ENCODE measurements at places on chromosomes 3 and 15.

DNA sequence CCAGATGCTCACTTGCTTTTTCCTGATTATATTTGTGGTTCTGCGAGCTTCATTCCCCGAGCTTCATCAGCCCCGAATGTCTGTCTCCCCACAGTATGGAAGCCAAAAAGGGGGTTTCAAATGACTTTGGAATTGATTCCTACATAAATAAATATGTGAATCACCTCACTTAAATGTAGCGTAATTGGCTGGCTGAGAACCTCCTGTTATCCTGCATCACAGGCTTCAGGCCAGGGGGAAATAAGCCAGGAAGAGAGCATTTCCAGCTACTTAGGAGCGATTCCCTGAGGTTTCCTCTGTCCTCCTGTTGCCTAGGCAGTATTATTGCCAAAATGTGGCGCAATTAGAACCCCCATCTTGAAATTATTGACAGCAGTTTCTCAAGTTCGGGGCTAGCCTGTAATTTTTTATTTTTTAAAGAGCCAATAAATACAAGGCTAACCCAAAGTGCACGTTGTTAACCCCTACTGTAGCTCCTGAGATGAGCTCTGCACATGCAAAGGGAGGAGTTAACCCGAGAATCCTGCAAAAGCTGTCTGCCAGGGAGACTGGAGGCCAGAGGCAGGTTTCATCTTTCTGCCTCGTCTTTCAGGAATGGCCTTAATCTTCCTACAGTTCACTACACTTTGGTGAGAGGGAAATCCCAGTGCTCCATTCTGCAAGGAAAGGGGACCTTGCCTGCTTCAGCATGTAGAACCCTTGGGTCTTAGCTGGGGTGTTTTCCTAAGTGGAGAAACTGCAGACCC lies 148.2 kb downstream of the ADAMTS9 start:
- no peak for DNase-seq

GRCh38 chr3:42491881-42492507 lies 10.4 kb upstream of the VIPR1 start:
- DNase-seq: no peak

- peak; percentile 8 for DNase-seq
Measured at GRCh38 chr15:85625166-85625830, 169.4 kb downstream of the KLHL25 start.

- no peak for DNase-seq
Measured at GRCh38 chr3:99850608-99851007, 32.9 kb downstream of the CMSS1 start.

GRCh38 chr15:29208352-29208751 lies 61.3 kb downstream of the NSMCE3 start:
- DNase-seq: no peak

DNA sequence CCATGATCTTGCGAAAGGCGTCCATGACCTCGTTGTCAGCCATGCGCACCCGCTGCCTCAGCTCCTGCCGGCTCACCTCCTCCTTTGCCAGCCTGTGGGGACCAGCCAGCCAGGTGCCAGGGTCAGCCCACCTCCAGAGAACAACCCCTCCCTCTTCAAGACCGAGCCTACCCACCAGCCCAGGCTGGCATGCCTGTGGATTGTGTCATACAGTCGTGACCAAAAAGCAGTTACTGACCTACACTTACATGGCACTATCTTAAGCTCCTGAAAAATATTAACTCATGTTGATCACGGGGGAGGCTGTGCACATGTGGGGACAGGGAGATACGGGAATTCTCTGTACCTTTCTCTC lies 10.7 kb upstream of the CAMK1 start:
- DNase-seq: no peak

GRCh38 chr3:78154521-78155186 lies 1114.8 kb downstream of the ROBO2 start:
- DNase-seq: no peak

- DNase-seq: no peak
Measured at GRCh38 chr3:128870347-128870746, 9.1 kb upstream of the ACAD9 start.

DNA sequence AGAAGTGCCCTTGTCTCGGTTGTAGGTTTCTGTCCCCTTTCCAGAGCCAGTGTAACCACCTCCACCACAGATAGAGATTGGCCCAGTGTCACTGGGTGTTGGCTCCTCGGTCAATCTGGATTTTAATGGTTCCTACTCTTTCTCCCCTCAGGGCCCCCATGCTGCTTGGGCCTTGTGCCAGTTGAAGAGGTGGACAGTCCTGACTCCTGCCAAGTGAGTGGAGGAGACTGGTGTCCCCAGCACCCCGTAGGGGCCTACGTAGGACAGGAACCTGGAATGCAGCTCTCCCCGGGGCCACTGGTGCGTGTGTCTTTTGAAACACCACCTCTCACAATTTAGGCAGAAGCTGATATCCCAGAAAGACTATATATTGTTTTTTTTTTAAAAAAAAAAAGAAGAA lies 75.2 kb downstream of the BOC start:
- no peak for DNase-seq

GRCh38 chr15:79071901-79072300 lies 18.7 kb downstream of the RASGRF1 start:
- DNase-seq: no peak

GRCh38 chr3:193165431-193166120 lies 75.4 kb upstream of the PLAAT1 start:
- no peak for DNase-seq

DNA sequence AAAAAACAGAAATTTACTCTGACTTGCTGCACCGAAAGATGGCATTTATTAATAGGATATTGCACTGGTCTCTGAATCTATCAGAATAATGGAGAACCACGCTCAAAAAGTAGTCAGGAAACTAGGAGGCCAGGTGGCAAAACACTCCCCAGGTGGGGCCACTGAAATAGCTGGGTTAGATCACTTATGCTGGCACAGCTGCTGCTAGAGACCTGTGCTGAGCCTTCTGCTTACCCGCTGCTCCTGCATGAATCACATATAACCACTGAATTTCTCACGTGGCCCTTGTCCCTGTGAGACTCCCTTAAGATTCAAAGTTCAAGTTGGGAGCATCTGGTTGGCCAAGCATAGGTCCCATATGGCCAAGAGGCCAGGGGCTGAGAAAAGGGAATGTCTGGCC lies 66.0 kb upstream of the OXTR start:
- no peak for DNase-seq

DNA sequence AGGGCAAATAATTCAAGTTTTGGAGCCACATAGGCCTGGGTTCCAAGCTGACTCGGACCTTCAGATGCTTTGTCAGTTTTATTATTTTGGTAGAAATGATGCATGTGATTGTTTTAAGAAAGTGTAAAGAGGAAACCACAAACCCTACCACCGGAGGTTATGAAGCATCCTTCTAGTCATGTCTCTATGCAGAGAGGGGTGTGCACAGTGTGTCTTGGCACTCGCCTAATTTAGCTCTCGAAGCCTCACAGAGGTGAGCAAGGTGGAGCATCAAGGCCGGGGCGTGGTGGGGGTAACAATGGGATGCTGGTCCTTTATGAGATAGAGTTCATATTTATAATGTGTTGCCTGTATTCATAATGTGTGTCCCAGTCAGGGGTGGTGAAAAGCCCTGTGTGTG lies 63.7 kb upstream of the SMAD6 start:
- no peak for DNase-seq

- DNase-seq: no peak
Measured at GRCh38 chr3:143538577-143538981, 309.7 kb downstream of the SLC9A9 start.

- no peak for DNase-seq
Measured at GRCh38 chr3:23667536-23668429, 138.0 kb upstream of the UBE2E1 start.

- no peak for DNase-seq
Measured at GRCh38 chr3:105118905-105119304, 247.8 kb upstream of the ALCAM start.

GRCh38 chr3:100725935-100726513 lies 16.7 kb downstream of the TFG start:
- no peak for DNase-seq

GRCh38 chr3:124351430-124352148 lies 359.7 kb upstream of the ROPN1 start:
- DNase-seq: no peak

DNA sequence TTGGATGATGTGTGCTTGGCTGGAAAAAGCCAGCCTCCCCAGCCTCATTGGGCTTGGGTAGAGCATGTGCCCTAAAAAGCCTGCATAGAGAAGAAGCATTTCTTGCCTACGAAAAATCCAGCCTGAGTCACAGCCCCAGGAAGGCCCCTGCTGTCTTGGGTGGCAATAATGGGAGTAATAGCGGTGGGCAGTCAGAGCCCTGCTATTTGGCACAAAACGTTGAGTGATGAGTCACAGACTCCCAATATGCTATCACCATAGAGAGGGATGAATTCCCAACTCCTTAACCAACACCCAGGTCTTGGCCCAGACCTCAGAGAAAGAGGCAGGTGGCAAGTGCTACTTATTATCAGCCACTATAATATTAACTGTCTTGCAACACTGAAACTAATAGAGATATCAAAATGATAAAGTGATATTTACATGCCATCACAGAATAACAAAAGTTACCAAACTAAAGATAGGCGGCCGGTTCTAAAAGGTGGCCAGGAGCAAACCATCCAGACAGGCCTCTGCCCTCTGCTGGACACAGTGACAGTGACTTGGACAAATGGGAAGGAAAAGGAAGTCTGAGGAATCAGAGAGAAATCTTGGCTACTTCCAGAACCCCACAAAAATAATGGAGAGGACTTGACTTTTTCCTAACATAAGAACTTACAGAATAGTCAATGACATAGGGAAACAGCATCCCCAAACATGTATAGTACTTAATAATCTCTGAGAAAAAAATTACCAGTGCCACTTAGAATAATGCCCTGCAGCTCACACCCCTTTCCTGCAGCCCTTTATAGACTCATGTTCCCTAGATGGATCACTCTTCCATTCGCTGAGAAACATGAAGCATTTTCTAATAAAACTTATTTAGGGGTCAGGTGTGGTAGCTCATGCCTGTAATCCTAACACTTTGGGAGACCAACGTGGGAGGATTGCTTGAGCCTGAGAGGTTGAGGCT lies 51.9 kb upstream of the MUC13 start:
- no peak for DNase-seq

DNA sequence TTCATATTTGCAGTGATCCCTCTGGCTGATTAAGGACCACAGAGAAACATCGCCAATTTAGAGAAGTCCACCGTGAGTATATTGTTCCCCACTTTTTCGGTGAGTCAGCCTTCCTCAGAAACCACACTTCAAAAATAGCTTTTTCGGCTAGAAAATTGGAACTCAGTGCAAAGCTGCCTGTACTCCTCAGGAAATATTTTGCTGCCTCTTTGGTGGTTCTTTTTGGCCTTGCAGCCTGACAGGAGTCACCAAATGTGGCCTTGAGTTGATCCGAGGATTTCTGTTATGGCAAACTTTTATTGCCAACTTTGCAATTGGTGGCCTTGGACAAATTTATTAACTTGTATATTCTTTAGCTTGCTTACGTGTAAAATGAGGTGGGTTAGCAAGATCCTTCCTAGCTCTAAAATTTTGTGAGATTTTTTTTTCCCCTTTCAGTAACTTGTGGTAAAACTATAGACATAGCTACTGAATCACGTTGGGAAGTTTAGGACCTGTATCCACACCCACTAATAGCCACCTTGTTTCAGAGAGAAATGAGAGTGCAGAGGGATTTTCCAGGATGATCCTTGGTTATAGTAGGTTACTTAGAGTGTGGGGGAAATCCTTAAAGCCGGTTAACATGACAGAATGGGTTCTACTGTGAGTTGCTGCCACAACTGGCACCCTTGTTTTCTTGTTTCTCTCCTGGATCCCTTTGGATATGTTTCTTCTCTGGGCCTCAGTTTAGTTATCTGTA lies 9.9 kb downstream of the ARL6IP5 start:
- no peak for DNase-seq

DNA sequence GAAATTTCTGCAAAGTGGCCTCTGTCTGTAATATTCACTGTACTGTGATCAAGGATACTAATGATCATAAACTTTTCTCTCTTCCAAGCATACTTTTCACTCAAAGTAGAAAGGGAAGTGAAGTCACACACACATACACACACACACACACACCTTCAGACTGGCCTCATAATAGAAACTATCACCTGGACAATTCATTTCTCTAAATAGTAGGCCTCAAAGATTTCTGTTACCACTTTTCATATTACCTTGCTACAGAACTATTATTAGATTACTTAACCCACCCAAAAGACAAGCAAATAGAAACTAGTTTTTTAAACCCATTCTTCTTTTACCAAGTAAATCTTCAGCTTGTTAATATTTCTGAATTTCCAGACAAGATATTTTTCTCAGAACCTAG lies 12.2 kb downstream of the CPB1 start:
- no peak for DNase-seq

- no peak for DNase-seq
Measured at GRCh38 chr3:54756330-54756731, 171.5 kb downstream of the LRTM1 start.

DNA sequence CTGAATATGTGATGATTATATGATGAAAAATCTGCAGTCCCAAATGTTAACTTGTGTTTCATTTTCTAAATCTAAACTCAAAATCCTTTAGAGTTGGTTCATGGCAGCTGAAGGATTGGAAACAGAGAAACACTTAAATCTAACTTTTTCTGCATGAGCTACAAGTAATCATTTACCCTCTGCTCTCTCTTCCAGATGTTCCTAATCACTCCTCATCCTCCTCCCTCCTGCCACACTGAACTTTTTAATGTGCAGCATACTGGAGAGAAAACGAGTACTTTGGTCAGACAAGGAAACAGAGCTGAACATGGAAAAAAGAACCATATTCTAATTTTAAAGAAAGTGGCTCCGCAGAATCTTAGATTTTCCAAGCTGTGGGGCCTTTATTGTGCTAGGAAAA lies 321.2 kb upstream of the COL8A1 start:
- DNase-seq: no peak

DNA sequence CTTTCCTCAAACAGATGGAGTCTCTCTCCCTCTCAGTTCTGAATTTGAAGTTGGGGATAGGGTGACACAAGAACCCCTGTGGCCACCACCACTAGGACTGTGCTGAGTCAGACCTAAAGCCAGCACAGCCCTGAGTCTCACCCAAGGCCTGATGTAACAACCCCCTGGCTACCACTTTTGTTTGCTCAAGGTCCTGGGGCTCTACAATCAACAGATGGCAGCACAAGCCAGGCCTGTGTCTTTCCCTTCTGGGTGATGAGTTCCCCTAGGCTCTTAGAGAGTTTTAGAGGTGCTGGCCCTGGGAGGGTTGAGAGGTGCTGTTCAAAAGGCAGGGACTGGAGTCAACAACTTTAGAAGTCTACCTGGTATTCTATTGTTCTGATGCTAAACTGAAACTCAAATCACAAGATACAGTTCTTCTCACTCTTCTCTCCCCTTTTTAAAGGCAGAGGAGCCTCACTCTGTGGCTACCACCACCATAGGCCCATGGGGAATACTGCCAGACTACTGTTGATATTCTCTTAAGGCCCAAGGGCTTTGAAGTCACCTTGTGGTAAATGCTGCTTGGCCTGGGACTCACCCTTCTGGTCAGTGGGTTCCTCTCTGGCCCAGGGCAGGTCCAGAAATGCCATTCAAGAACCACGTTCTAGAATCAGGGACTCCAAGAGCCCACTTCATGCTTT lies 6.5 kb downstream of the OR5K4 start:
- peak; percentile 3 for DNase-seq

DNA sequence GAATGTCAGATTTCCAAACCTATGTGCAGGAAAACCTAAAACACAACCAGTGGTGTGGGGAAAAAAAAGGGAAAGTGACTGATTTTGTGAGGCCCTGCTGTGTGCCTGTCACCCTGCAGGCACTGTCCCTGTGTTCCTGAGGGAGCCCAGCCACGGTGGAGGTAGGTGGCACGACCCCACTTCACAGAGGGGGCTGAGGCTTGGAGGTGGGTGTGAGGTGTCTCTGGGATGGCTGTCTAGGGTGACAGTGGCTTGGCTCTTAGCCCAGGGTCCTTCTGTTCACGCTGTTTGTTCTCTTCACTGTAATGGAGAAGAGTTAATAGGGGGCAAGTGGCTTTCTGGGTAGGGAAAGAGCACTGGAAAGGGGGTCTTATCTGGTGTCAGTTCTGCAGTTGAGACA lies 22.6 kb downstream of the RASGRF1 start:
- no peak for DNase-seq

Measured in activated naive CD4-positive, alpha-beta T cell treated with Interleukin-2 at 50 U/mL for 16 hours (primary cell).